ENCODE measurements at places on chromosomes 1 and 21.

DNA sequence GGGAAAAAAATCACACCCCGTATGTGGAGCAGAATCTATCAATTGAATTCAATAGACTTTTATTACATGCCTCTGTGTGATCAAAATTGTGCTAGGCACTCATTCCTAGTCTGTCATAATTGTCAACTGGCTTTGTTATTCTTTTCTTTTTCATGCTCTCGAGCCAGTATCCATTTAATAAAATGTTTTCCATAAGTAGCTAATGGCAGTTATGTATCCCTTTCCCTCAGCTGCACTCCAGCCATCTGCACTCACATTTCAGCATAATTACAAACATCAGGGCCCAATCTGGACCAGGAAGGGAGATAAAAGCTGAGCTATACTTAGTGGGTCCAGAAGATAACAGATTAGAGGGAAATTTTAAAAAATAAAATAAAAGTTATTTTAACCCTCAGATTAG, 15.9 kb downstream of the RGS5 start:
- no peak for DNase-seq

- no peak for DNase-seq
Observed at GRCh38 chr21:30760776-30761175, 5.5 kb upstream of the KRTAP21-1 start.

- DNase-seq, result no peak
Observed at GRCh38 chr1:2788506-2789163, 12.9 kb downstream of the TTC34 start.

DNA sequence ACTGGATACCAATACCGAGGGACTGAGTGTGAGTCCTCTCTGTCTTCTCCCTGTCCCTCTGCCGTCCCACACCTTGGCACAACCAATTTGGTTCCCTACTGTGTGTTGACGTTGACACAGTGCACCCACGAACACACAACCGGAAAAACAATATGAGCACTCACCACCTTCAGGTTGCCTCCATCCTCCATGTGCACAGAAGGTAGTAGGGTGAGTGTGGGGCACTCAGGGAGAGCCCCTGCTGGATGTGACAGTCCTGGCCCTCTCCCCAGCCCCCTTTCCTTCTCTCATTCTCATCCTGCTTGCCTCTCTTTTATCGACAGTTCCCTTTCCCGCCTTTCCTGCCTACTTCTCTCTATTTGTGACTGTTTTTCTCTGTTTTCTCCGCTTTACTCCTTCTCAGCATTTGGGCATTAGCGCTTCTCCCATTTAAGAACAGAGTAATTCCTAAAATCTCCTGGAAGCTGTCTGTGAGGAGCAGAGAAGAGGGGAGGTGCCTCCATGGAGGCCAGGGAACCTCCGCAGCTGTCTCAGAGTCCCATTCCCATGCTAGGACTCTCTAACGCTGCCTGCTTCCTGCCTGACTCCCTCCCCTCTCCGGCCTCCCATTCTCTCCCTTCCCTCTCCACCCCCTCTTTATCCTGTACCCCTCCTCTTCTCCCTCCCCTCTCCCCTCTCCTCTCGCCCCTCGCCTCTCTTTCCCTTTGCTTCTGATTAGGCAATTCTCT, 16.4 kb downstream of the CADM3 start:
- DNase-seq, result no peak

DNA sequence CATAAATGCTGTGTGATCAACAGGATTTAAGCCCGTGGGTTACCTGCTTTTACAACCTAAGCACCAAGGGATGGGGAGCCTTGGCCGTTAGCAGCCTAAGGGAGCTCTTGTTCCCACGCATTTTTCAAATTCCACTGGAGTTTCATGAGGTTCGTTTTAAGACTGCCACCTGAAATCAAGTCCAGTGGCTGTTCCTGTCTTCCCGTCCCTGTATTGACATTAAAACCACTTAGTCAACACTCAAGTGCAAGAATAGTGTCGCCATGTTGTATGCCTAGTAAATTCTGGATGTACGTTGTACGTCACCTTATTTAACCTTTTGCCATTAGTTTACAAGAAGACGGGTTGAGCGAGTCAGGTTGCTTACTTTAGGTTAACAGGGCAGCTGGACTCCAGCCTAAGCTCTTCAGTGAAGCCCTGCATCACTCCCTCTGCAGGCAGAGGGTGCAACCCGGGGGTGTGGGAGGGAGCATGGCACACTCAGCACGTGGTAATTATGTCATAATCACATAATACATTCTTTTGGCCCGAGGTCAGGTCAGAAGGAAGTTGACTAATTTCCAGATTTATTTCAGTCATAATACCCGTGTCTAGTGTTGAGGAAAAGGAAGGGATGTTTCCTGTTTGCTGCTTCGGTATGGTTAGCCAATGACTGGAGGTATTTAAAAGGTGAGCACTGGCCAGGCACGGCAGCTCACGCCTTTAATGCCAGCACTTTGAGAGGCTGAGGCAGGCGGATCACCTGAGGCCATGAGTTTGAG, 42.5 kb downstream of the CNST start:
- DNase-seq, result no peak

- DNase-seq, result no peak
Observed at GRCh38 chr1:210770396-210770984, 363.5 kb downstream of the KCNH1 start.

DNA sequence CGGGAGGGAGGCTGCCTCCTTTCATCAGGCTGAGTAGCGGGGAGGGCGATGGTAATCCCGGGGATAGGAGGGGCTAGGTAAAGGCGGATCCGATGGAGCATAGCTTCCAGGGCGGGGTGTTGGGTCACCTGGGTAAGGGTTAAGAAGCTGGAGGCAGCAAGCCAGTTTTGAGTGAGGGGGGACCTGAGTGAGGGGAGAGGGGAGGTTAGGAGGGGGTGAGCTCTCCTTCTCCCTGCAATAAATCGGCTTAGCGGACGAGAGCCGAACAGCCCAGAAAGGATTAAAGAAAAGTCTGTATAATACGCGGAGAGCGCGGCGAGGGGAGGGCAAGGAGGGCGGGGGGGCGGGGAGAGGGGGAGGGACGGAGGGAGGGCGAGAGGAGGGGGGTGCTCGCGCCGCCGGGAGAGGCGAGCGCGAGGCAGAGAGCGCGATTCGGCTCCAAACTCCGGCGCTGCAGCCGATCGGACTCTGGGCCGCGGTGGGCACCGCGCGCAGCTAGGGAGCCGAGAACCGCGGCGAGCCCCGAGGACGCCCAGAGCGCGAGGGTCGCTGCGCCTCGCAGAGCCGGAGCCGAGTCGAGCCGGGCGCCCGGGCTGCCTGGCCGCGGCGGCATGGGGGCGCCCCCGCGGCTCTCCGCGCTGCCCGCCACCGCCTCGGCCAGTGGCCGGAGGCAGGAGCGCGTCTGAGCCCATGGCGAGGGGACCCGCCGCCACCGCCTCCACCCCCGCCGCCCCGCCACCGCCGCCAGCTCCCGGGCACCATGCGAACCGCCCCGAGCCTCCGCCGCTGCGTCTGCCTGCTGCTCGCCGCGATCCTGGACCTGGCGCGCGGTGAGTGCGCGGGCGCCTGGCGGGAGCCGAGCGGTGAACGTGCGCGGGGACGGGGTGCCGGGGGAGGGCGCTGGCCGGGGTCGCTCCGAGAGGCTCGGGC, at the start of gene IGSF21:
IGSF21 (plus strand) TSS at position 430 of the 930 bp plus-strand sequence; CDS start at position 761, 331 bp downstream.
- peak; percentile 23 for DNase-seq

DNA sequence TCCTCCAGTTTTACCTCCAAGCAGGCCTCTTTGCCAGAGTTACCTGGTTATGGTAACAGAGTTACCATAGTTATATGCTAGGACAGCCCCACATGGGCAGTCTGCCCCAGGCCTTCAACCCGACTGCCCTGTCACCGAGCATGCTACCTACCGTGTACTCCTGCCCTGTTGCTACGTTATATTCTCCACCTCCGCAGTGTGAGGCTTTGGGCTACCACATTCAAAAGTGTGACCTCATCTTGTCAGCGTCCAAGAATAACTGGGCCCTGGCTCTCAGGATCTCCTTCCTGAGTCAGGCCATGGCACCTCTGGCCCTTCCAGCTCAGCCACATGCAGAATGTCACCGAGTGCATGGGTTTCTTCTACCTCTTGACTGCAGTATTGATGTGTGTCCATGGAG, 8.9 kb downstream of the MAPKAPK2 start:
- DNase-seq, result no peak

DNA sequence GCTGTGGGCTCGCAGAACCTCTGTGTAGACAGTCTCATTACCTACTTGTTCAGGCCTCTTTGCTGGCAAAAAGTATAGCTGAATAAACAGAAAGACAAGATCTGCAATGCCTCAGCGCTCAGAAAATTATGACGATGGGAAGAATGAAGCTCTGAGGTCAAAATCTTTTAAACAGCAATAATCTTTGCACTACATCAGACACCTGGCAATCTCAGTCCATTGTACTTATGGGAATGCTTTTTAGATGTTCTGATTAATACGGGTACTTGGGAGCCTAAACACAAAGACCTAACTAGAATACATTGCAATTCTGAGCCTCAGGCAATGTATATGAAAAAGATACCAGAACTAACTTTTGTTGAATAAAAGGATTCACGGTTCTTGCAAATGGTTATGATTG, 410.7 kb downstream of the SMYD3 start:
- DNase-seq, result no peak

DNA sequence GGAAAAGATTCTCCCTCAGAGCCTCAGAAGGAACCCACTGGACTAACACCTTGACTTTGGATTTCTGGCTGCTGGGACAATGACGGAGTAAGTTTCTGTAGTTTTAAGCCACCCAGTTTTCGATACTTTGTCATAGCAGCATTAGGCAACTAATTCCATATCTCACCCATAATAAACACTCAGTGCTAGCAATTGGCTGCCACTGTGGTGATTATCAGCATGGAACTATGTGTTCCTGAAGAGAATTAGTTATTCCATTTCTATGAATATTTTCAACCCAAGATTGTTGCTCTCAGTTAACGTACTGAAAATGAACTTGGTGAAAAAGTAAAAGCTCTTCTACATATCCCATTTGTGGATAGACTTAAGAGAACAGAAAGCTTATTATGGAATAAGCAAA, 299.3 kb downstream of the DISC1 start:
- DNase-seq, result no peak

GRCh38 chr1:19124273-19124672, 85.8 kb downstream of the UBR4 start:
- DNase-seq, result no peak

DNA sequence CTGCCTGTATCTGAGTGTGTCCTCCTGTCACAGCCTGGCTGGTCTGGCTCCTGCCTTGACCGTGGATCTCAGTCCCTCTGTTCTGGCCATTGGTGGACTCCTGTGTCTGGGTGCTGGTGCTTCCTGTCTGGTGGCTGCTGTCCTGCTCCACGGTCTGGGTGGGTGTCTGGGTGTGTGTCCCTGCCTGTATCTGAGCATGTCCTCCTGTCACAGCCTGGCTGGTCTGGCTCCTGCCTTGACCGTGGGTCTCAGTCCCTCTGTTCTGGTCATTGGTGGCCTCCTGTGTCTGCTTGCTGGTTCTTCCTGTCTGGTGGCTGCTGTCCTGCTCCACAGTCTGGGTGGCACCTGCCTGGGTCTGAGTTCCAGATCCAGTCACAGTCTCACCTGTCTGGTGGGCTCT, 4.0 kb downstream of the CRNN start:
- DNase-seq, result no peak

DNA sequence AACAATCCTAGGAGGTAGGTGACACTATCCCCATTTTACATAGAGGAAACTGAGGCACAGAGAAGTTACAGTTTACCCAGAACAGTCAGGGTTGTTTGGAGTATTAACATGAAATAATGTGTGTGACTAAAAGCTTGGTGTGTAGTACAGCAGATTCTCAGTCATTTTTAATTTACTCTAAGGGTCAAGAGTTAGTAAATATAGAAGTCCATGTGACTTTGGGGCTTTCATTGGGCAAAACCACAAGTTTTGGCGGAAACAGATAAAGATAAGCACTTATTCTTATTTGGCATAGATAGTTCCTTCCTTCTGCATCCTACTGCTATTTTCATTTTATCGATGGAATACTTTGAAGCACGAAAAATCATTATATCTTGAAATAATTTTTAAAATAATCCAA, 128.5 kb downstream of the DNM3 start:
- no peak for DNase-seq

DNA sequence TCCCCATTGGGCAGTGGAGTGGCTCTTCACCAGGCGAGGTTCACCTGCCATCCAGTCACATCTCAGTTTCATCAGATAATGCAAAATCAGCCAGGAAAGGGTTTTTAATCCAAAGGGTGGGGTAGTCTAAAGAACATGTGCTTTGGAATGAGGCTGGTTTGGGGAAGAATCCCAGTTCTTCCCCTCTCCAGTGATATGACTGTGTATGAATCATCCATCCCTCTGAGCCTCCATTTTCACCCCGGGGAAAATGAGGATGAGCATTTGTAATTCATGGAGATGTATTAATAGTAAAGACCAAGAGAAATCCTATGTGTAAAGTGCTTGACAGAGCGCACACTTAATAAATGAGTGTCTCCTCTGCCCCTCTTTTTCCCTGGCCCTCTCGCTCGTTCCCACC, 215.1 kb upstream of the FGGY start:
- DNase-seq, result no peak

- DNase-seq, result no peak
Observed at GRCh38 chr1:221729771-221730330, 12.0 kb downstream of the DUSP10 start.

DNA sequence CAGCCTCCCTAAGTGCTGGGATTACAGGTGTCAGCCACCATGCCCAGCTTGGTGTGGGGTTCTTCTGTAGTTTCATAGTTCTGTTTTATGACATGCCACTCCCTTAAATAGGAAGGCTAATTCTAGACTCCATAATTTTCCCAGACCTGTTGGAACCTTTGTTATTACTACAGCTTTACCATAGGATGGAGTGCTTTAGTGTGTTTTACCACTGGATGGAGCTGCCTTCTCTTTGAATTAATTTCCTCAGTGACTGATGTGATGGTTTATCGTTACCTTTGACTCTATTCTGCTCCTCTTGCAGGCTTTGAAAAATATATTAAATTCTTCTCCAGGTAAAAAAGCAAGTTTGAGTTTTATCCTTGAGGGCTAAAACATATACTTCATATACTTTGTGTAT, 84.6 kb upstream of the NEK7 start:
- DNase-seq, result no peak

DNA sequence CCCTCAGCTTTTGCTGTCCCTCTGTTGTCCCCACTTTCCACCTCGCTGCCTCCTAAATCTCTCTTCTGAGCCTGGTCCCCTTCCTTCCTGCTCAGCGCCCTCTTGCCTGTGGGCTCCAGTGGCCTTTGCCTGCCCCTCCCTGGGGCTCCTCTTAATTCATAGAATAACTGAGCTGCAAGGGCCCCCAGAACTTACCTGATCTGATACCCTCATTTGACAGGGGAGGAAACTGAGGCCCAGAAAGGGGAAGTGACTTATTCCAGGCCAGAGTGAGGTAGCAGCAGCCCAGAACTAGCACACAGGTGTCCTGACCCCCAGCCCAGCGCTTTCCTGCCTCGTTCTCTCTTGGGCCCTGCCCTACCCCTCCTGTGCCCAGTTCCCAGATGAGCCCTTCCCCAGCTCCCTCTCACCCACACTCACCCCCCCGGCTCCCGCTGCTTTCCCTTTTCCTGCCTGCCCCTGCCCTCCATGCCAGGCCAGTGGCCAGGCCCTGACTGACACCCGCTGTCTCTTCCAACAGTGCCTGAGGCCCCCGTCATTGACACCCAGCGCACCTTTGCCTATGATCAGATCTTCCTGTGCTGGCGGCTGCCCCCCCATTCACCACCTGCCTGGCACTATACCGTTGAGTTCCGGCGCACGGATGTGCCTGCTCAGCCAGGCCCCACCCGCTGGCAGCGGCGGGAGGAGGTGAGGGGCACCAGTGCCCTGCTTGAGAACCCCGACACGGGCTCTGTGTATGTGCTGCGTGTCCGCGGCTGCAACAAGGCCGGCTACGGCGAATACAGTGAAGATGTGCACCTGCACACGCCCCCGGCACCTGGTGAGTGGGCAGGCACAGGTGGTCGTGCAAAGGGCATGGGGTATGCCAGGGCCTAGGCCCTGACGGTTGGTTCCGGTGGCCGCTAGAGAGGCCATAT, 5.7 kb downstream of the TRIM46 start:
- DNase-seq, result no peak
